Esophagus squamous epithelium (tissue), 5 donors: ENCODE measurements at places on chromosomes 4 and X.

- no peak for DNase-seq
Measured at GRCh38 chr4:10366628-10367027, 90.6 kb downstream of the ZNF518B start.

DNA sequence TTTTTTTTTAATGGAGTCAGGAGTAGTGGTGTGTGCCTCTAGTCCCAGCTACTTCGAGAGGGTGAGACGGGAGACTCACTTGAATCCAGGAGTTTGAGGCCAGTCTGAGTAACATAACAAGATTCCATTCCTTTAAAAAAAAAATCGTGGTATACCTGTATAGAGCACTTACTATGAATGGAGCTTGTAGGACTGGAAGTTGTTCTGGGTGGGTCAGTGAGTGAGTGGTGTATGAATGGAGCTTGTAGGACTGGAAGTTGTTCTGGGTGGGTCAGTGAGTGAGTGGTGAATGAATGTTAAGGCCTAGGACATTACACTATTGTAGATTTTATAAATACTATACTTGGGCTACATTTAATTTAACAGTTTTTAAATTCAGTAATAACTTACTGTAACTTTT is 2.9 kb upstream of the SLC10A7 start:
- DNase-seq, result no peak

DNA sequence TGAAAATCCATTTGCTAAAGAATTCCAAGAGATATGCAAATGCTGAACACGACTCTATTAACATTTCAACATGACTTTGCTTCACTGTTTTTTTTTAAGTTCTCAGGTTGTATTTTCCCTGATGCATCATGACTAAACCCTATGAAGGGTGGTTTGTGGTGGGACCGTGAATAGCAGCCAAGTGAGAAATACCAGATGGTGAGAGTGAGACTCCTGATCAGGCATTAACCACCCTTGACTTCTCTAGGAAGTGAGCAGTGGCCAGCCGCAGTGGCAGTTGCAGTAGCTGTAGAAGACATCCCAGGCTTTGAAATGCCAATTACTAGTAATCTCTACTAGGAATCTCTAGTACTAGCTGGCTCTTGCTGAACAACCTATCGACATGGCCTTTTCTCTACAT is 383.4 kb downstream of the FAM133A start:
- DNase-seq, result no peak

- no peak for DNase-seq
Measured at GRCh38 chr4:125317525-125317877, 2.7 kb downstream of the FAT4 start.

GRCh38 chr4:30728311-30728710 is 8.1 kb downstream of the PCDH7 start:
- DNase-seq, result no peak

- no peak for DNase-seq
Measured at GRCh38 chrX:42247241-42247640, 323.9 kb upstream of the CASK start.

- DNase-seq, result no peak
Measured at GRCh38 chr4:92304606-92305005, 840 bp downstream of the GRID2 start.

GRCh38 chr4:113687067-113687718 is 74.3 kb downstream of the CAMK2D start:
- no peak for DNase-seq

- no peak for DNase-seq
Measured at GRCh38 chr4:116724249-116724648, 361.1 kb downstream of the TRAM1L1 start.

- no peak for DNase-seq
Measured at GRCh38 chr4:4439782-4440181, 52.9 kb downstream of the NSG1 start.

DNA sequence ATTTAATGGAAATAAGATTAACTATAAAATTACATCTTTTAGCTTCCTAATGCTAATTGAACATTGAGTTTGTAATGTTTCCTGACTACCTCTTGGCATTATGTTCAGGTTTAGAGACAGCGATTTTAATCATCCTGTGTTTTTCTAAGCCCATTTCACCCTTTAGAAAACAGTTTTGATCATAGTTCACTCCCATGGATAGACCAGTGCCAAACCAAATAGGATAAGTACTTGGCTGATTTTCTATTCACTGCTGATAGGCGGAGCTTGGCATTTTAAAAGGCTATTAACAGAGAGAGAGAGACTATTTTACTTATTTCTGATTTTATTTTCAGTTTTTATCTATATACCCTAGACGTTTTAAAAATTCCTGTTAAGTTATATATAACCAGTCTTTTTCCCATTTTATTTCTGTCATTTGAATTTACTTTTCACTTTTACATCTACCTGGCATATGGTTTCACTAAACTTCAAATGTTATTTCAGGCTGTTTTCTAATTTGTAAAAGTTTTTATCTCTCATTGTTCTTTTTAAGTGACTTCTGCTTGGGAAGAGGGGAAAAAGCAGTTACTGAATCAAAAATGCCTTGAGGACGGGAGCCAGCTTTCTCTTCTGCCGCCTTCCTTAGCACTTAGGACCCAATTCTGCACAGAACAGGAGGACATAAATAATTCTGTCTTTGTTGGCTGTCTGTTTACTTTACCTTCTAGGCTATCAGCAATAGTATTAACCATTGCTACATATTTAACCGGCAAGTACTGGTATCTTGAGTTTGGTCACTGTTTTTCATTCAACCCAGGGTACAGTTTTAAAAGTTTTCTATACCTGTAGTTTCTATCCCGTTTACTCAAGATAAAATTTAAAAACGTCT is 46.4 kb downstream of the SGMS2 start:
- DNase-seq, result no peak

- no peak for DNase-seq
Measured at GRCh38 chr4:90584051-90584450, 456.9 kb downstream of the CCSER1 start.

GRCh38 chrX:12878536-12878935 is 11.7 kb downstream of the TLR7 start:
- DNase-seq, result no peak

- DNase-seq, result no peak
Measured at GRCh38 chr4:122658818-122659295, 38.0 kb upstream of the IL21 start.

DNA sequence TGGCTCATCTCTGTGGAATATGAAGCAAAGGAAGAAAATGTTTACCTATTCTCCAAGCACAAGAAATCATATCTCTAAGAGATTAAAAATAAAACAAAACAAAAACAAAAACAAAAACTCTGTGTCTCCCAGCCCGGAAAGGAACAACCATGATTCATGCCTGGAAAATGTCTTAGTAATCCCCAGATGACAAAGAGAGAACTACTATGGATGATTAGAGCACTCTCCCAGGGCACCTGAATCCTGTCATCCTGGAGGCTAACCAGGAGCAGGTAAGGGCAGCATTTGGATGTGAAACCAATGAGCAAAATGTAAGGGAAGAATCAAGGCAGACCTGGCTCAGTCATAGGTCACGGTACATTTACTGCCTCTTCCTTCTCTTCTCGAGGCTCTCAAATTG is 1.7 kb upstream of the AKAP4 start:
- no peak for DNase-seq

DNA sequence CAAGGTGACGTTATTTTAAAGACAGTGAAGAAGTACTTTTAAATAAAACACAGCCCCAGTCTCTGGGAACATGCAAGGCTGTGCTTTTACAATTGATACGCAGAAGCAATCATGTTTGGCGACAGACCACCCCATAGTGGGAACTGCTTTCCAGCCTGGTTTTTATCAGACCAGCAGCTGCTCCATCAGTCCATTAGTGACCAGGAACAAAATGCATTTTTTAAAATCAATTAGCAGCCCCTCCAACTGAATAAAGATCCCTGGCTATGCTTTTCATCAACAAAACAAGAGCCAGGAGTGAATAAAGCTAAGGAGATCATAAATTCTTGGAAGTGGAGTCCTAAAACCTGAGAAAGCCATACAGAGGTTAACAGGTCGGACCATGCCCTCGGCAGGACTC is 153.0 kb upstream of the TENM3 start:
- no peak for DNase-seq

DNA sequence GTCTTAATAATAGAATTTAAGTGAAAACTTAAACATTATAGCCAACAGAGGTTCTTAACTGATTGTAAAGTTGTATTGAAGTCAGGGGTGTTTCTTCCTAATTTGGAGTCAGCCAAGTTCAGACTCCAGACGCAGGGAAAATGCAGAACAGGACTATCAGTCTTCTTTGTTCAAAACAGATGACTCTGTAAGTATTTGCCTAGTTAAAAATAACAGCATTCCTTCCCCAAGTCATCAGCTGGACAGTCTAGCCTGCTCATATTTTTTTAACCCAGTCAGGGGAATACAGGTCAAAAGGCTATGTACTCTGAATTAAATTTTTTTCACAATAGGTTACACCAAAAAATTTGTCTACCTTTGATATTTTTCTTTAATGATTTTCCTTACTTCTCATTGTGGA is 73.8 kb upstream of the DCLK2 start:
- no peak for DNase-seq

- DNase-seq, result no peak
Measured at GRCh38 chrX:63713526-63713925, 71.5 kb downstream of the ARHGEF9 start.

GRCh38 chrX:115364670-115365069 is 75.2 kb downstream of the LUZP4 start:
- no peak for DNase-seq

GRCh38 chr4:25697516-25697915 is 41.9 kb downstream of the SLC34A2 start:
- no peak for DNase-seq

DNA sequence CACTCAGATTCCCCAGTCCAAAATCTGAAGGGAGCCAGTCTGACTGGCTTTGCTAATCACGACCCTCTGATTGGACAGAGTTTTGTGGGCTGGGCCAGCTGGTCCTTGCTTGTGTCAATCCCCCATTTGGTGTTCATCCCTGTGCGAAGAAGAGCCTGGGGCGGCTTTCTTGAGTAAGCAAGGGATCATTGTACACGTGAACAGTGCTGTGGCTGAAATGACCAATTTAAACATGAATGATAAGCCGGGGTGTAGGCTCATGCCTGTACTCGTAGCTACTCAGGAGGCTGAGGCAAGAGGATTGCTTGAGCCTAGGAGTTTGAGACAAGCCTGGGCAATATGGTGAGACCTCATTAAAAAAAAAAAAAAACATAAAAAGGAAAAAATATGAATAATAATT is 379.1 kb downstream of the RAPGEF2 start:
- no peak for DNase-seq

- no peak for DNase-seq
Measured at GRCh38 chrX:151825007-151825406, 87.7 kb upstream of the MAGEA4 start.

DNA sequence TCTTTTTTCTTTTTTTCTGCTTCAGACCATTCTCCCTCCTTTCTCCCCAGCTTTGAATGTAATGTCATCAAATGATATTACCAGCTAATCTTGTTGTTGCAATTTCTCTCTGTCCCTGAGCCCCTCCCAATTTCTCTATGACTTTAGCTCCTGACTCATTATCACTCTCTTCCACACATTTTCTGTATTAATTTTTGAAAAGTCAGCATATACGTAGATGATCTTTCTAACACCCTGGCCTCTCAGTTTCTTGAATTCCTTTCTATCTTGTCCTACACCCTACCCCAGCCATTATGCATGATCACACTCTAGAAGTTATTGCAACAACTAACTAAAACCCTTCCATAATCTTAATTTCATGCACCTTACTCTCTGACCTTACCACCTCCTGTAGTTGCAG is 13.1 kb upstream of the TRPC3 start:
- no peak for DNase-seq

- DNase-seq, result no peak
Measured at GRCh38 chr4:148868191-148868590, 426.0 kb upstream of the NR3C2 start.

DNA sequence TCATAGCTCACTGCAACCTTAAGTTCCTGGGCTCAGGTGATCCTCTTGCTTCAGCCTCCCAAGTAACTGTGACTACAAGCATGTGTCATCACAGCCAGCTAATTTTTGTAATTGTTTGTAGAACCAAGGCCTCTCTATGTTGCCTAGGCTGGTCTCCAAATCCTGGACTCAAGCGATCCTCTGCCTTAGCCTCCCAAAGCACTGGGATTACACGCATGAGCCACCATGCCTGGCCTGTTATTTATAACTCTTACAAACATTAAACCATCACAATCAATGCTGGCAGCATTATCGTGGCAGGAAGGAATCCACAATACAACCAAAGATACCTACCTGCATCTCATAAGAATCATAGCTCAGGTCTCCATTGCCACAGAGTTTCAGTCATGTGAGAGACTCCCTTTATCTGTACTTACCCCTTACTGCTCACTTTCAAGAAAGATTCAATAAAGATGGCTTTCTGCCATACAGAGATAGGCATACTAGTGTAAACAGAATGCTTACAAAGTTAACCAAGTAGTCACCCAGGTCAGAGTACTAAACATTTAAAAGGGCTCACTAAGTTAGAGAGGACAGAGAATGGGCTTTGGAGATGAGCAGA is 48.5 kb downstream of the SMIM31 start:
- no peak for DNase-seq

DNA sequence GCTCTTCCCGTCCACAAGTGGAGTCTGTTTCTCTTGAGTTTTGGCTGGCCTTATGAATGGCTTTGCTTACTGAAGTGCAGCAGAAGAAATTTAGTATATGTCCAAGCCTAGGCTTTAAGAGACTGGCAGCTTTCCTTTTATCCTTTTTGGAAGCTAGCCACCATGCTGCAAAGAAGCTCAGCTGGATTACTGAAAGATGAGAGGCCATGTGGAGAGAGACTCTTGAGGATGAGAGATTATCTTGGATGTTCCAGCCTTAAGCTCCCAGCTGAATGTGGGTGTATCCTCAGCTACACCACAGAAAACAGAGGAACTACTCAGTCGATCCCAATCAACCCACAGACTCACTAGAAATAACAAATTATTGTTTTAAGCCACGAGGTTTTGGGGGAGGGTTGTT is 12.5 kb downstream of the CCNG2 start:
- no peak for DNase-seq

- DNase-seq, result no peak
Measured at GRCh38 chr4:76435528-76436319, 695 bp downstream of the SHROOM3 start.

GRCh38 chrX:9897761-9898161 is 69.4 kb upstream of the CLDN34 start:
- DNase-seq, result no peak

DNA sequence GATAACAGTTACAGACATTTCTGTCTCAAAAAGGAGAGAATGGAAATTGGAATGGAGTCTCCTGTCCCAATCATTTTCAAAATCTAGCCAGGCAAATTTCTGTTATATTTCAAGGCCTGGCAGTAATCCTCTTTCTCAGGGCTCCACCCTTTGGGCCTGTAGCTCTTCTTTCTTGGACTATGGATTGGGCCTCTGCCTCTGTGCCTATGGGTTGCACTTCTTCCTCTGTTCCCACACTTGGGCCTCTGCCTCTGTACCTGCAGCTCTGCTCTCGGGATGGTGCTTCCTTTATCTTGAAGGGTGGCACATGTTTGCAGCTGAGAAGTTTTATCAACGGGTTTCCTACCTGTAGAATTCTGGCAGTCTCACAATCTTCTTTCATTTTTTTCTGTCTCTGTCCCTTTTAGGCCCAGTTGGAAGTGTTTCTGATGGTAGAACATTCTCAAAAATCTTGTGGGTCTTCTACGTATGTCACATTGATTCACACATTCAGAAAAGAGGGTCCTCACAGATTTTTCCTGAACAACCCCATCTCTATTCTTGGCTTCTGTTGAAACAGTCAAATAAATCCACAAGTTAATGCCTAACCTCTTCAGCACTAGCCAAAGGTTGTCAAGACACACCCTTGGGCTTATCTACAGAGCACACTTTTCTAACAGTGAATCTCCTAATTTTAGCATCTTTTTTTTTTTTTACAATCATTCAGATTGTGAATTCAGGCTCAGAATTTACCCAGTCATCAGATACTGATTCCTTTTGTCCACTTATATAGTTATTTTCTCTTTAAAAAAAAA is 719.0 kb downstream of the RPA4 start:
- no peak for DNase-seq
